Spleen (tissue), 13 donors: ENCODE measurements at places on chromosomes 5 and 9. TPM values are rescaled to one million over a fixed set of nuclear protein-coding genes. Genes with fewer than 3 reads are reported as not detected.

TMC1 gene
- not detected for polyA plus RNA-seq

SPATA6L gene
- polyA plus RNA-seq: 0.35 TPM

C5orf15 gene
- polyA plus RNA-seq: 28.8 TPM

EDIL3 gene
- polyA plus RNA-seq: 1.1 TPM

FOXD4 gene
- polyA plus RNA-seq: 0.37 TPM

IL12B gene
- polyA plus RNA-seq: 0.07 TPM

ATG10 gene
- 4.4 TPM for polyA plus RNA-seq

ELL2 gene
- 4.3 TPM for polyA plus RNA-seq

C7 gene
- 32.8 TPM for polyA plus RNA-seq

COL27A1 gene
- 2.1 TPM for polyA plus RNA-seq

ZDHHC11 gene
- 2.8 TPM for polyA plus RNA-seq

OR1J1 gene
- polyA plus RNA-seq: not detected

IRGM gene
- 0.20 TPM for polyA plus RNA-seq

FAM200C gene
- 1.8 TPM for polyA plus RNA-seq

CMYA5 gene
- polyA plus RNA-seq: 0.14 TPM

LPAR1 gene
- polyA plus RNA-seq: 12.9 TPM

SLC4A9 gene
- 0.05 TPM for polyA plus RNA-seq

MAMDC2 gene
- 2.2 TPM for polyA plus RNA-seq

LMAN2 gene
- polyA plus RNA-seq: 72.5 TPM

CDC25C gene
- polyA plus RNA-seq: 0.77 TPM

TERT gene
- polyA plus RNA-seq: 0.09 TPM

NR4A3 gene
- 1.1 TPM for polyA plus RNA-seq

PCDHGA2 gene
- 0.19 TPM for polyA plus RNA-seq

SUB1 gene
- polyA plus RNA-seq: 252 TPM

IFNB1 gene
- not detected for polyA plus RNA-seq

FAT2 gene
- 0.02 TPM for polyA plus RNA-seq

GALNT12 gene
- polyA plus RNA-seq: 2.3 TPM

BRINP1 gene
- polyA plus RNA-seq: 0.05 TPM

COL23A1 gene
- polyA plus RNA-seq: 3.1 TPM

CDX1 gene
- polyA plus RNA-seq: 0.41 TPM

DMGDH gene
- 0.06 TPM for polyA plus RNA-seq

ADAMTSL1 gene
- polyA plus RNA-seq: 0.43 TPM

RGMB gene
- 3.8 TPM for polyA plus RNA-seq

MCC gene
- polyA plus RNA-seq: 1.6 TPM

C5orf58 gene
- polyA plus RNA-seq: not detected

CLIC3 gene
- 2.9 TPM for polyA plus RNA-seq

TCERG1 gene
- 72.2 TPM for polyA plus RNA-seq

OR1Q1 gene
- not detected for polyA plus RNA-seq

RAB3C gene
- 0.24 TPM for polyA plus RNA-seq

FBXL7 gene
- 1.1 TPM for polyA plus RNA-seq
